ENCODE measurements at places on chromosomes 6 and 20.

- DNase-seq, result peak; percentile 33
Observed at GRCh38 chr6:166852451-166852975, 103.8 kb downstream of the RNASET2 start.

DNA sequence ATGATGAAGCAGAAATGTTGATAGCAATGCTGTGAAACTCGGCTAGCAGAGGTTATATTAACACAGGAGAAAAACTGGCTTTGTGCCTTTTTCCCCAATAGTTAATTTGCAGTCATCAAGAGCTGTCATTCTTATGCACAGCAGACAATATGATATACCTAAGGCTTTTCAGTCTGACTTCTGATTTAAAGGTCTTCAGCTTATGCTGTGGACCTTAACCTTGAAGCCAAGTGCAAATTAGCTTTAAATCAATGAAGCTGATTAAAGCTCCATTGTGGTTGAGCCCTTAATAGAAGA is 171.6 kb upstream of the ID4 start:
- no peak for DNase-seq

DNA sequence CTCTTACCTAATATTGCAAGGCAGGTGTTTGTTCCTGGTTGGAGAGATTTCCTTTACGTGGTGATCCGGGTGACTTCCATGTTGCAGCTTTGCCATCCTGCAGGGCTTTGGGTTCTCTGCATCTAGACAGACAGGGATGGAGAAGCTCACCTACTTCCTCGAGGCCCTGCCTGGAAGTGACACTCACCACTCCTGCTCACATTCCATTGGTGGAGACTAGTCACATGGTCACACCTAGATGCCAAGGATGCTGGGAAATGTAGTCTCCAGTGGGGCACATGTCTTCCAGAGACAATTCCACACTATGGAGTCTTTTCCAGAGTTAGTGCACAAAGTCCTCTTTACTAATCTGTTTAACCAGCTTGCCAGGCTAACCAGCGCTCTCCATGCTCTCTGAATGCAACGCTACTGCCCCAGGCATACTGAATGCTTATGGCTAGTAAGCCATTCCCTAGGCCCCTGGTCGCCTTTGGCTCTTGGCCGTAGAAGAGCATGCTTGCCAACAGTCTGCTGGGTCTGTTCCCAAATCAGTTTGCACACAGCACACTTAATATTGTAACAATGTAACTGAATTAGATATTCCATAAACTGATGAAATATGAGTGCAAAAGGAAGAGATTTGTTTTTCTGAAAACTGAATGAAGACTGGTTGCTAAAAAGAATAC is 6.7 kb upstream of the KCNK15 start:
- DNase-seq, result peak; percentile 71

DNA sequence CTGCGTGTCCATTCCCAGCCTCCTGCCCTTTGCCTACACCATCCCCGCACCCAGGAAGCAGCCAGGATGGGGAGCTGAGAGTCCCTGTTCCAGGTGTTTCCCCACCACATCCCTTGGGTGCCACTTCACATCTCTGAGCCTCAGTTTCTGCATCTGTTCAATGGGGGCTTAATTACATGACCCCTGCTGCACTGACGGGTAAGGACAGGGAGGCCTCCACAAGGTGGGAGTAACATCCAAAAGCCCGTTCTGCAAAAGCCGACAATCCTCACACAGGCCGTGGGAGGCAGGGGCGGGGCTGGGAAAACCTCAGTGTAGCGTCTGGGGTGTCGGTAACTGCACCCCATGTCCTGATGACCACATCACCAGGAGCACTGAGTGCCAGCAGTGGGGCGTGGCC is 41.3 kb downstream of the GRM4 start:
- DNase-seq, result no peak

- DNase-seq, result no peak
Observed at GRCh38 chr6:105388392-105388791, 14.5 kb downstream of the PREP start.

GRCh38 chr6:24649691-24650090 is 3.7 kb upstream of the KIAA0319 start:
- no peak for DNase-seq

DNA sequence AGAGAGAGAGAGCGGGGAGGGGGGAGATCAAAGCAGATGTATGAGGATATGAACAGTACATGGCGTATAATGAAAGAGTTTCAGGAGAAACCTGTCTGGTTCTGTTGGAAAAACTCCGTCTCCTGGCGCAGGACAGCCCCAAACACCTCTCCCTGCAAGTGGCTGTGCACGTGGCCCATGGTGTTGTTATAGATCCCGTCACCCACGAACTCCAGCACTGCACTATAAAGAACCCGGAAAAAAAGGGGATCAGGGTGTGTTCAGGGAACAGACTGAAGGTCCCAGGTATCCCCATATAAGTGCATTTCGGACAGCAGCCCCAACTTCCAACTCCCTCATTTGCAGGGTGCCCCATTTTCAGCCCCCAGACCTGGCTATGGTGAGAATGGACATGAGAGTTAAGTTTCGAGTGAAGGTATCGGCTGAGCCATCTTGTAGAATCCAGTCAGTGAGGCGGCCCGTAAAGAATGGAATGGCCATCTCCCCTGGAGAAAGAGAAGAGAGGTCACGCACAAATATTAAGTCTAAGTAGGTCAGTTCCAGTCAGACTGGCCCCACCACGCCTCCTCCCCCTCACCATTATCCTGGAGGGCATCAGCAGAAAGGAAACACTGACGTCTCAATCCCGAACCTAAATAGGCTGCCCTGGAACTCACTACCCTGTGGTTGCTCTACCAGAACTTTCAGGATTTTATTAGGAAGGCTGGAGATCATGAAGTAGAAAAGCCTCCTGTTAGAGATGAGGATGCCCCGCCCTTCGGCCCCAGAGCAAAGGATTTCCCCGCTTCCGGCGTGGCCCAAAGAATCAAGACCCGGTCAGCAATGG is 1.3 kb downstream of the TAP1 start:
- peak; percentile 54 for DNase-seq

DNA sequence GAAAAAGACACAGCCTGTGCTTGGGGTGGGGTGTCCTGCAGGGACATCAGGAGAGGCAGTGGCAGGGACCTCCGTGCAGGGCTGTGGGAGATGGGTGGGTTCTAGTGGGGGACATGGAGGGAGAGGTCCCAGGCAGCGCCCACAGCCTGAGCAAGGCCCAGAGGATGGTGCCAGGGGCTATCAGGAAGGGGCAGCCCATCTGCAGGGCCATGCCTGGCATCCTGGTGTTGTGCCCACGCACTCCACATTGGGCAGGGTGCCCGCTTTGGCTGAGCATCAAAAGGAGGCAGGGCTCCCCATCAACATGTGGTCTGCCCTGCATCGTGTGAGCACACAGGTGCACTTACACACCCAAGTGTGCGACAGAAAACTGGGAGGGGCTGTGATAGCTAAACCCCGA is 184.3 kb upstream of the SNX9 start:
- DNase-seq, result no peak

- no peak for DNase-seq
Observed at GRCh38 chr6:105001906-105002305, 45.0 kb downstream of the LIN28B start.

Data from activated CD4-positive, alpha-beta memory T cell treated with anti-CD3 and anti-CD28 coated beads for 36 hours (primary cell).